HTR-8/SVneo (cell line): ENCODE measurements at places on chromosomes 3 and 15.

- DNase-seq = no peak
Measured at GRCh38 chr3:58624550-58624949, 42.0 kb downstream of the FAM3D start.

DNA sequence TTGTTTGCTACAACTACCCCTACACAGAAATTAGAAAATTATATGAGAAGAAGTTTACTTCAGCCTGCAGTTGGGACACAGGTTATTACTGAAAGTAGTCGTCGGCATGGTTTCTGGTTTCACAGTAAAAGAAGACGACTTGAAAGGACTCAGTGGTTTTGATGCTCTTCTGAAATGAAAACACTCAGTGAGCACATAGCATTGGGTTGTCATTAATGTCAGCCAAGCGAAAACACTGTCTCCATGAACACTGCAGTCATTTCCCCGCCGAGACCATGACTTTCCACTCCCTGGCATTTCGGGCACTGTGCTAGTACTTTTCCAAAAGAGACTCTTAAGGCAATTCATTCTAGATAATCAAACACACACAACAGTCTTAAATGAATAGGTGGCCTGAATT lies 69.2 kb upstream of the ICE2 start:
- DNase-seq = no peak

GRCh38 chr3:195040773-195041520 lies 230.0 kb downstream of the XXYLT1 start:
- DNase-seq = peak; percentile 47

DNA sequence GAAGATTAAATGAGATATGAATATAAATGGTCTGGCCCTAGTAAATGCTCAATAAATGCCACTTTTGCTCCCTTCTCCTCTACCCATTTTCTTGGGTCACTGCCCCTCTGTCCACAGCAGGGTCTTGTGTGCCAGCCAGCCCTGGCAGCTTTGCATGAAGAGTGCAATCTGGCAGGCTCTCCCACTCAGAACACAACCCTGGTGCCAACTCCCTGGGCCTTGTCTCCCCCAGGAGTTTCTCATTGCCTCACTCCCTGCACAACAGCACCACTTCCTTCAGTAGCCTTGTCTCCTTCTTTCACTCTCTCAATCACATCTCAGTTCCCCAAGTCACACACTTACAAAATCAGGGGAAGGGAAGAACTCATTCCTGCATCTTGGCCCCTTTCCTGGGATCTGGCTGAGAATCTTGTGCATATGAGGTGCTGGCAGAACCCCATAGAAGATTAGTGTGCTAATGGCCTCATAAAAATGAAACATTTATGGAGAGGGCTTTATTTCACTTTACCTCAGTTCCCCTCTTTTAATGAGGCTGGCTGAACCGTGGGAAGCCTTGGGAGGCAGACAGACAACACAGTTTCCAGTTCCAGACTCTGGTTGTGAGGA lies 445.9 kb upstream of the PROK2 start:
- DNase-seq = no peak

DNA sequence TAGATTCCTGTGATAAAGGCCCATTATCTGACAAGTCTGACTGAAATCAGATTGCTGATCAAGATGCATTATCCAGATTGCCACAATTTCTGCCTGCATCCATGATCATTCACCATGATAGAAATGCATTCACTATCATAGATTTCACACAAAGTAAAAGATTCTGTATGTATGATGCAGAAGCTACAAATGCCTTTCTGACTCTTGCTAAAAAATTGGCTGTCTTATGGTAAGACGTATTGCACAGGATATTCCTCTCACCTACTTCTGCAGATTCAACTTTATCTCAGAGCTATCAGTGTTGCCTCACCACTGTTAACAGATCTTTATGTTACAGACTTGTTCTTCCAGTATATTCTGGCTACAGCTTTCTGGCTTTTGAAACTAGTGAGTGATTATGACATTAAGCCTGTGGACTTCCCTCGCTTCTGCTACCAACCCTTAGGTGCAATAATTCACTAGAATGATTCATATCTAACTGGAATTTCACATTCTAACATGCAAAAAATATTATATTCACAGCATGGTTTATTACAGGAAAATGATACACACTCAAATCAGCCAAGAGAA lies 955.3 kb downstream of the EPHA3 start:
- DNase-seq = no peak

- no peak for DNase-seq
Measured at GRCh38 chr3:7927015-7927414, 574.6 kb upstream of the LMCD1 start.

DNA sequence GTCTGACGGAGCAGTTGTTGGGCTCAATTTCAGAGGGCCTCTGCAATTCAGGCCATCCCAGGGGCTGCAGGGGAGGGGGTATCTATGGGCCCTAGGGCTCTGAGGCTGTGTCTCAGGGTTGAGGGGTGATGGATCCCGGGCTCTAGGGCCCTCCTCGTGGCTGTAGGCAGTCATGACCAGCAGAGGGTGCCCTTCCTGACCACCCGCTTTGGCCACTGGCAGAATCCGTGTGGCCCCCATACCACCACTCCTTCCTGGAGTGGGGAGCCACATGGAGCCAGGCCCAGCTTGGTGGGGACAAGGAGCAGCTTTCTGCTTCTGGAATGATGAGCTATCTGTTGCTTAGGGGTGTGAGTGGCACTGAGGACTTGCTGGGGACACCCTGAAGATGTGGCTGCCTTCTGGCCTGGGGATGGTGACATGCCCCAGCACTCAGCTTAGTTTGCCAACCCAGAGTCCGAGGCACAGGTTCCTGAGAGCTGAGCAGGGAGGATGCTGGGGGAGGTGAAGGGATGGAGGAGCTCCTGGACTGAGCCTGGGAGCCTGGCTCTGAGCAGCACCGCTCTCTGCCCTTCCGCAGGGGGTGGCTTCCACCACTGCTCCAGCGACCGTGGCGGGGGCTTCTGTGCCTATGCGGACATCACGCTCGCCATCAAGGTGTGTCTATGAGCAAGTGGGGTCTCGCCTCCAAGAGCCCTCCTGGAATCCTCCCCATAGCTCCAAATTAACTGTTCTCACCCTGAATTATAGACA lies 20.2 kb downstream of the HDAC11 start:
- DNase-seq = peak; percentile 59

- no peak for DNase-seq
Measured at GRCh38 chr3:135736740-135737139, 228.8 kb upstream of the PPP2R3A start.

GRCh38 chr3:129747992-129748391 lies 141.5 kb upstream of the PLXND1 start:
- DNase-seq = no peak

DNA sequence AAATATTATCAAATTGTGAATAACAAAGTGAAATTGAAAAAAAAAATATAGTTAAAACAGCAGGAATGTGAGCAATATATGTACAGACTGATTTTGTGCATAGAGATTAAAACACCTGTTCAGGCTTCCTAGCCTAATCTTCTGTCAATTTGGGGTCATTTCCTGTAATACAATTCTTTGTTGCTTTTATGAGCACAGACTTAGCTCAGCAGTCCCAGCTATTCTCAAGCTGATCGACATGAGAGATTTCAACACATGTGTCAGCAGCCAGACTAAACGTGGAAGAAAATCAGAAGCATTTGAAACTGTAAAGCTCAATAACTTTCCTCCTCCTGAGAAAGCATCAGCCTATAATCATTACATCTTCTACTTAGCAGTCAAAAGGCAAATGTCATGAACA lies 1.6 kb upstream of the FHIT start:
- DNase-seq = no peak

- DNase-seq = no peak
Measured at GRCh38 chr3:185753354-185753753, 71.5 kb downstream of the IGF2BP2 start.

DNA sequence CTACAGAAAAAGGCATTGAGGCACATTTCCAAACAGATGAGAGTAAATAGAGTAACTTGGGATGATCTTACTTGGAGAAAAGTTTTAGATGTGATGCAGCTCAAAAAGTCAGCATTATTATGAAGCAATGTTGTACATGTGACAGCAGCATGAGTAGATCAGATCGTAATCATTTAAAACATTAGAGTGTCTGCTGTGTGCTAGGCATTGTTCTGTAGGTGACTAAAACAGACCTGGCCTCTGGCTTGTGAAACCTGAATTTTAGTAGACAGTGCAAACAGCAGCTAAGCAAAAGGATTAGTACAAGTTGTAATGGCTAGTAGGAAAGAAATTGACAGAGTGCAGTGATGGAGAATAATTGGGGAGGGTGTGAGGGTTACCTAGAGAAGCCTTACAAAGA lies 15.1 kb downstream of the UBE2E1 start:
- no peak for DNase-seq

GRCh38 chr15:60536314-60536713 lies 57.4 kb upstream of the ICE2 start:
- no peak for DNase-seq

GRCh38 chr3:58109752-58110151 lies 101.0 kb downstream of the DNASE1L3 start:
- DNase-seq = no peak

DNA sequence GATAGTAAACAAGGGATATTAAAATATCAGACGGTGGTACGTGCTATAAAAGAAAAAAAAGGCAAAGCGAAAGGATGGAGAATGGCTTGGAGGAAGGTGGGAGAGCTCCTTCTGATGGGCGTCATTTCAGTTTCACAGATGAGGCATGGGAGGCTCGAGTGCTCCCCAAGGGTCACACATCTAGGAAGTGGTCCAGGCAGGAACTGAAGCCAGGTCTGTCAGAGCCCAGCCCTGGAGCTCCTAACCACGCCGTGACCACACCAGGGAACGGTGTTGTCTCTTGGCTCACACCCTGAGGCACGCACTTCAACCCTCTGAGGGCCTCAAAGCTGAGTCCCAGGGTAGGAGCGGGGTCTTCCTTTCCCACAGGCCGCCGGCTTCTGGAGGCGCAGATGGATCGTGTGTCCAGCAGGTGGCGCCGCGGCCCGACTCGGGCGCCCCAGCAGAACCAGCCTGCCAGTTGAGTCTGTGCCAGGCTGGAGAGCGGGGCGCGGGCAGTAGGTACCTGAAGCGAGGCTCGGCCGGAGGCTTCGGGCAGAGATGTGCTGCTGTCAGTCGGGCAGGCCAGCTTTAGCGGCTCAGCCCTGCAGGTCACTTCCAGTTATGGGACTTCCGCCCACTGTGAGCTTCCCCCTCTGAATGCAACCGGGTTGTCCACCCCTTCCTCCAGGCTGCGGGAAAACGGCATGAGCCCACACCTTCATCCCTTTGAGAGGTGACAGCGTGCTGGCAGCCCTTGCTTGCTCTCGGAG lies 68.1 kb downstream of the SLC6A1 start:
- peak; percentile 75 for DNase-seq

DNA sequence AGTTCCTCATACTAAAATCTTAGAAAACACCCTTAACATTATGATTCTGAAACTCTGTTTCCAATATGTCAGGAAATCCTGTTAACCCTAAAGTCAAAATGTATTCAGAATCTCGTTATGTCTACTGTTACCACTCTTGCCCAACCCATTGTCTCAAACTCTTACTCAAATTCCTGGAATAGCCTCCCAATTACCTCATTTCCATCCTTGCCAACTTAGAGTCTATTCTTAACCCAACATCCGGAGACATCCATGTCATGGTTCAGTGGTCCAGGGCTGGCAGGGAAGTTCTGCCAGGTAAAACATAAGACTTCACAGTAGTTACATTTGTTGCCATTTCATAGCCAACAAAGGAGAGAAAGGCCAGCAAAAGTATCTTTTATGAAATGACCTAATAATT lies 593.9 kb downstream of the PYDC2 start:
- DNase-seq = peak; percentile 5

DNA sequence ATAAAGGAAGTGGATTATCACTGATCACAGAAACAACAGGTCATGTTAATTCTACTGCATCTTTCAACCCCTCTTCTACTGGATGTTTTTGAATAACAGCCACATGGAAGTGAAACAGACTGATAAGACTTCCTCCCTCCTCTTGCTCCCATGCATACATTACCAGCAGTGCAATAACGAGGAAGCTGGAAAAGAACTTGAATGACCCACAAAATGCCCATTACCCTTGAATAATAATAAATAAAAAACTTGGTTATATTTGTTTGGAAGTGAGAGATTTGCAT lies 51.6 kb downstream of the RARB start:
- no peak for DNase-seq

GRCh38 chr3:31724651-31725050 lies 191.9 kb downstream of the STT3B start:
- DNase-seq = no peak

GRCh38 chr3:181711325-181712135 lies at the start of gene SOX2:
TSS of gene SOX2 (plus strand) at chr3:181711925. CDS start at chr3:181712361, 436 bp downstream.
- no peak for DNase-seq

GRCh38 chr15:42065033-42065432 lies 29.3 kb downstream of the PLA2G4D start:
- no peak for DNase-seq

- no peak for DNase-seq
Measured at GRCh38 chr15:73997986-73998385, 3.5 kb downstream of the PML start.

- DNase-seq = no peak
Measured at GRCh38 chr3:76308541-76308940, 523.2 kb upstream of the ZNF717 start.

DNA sequence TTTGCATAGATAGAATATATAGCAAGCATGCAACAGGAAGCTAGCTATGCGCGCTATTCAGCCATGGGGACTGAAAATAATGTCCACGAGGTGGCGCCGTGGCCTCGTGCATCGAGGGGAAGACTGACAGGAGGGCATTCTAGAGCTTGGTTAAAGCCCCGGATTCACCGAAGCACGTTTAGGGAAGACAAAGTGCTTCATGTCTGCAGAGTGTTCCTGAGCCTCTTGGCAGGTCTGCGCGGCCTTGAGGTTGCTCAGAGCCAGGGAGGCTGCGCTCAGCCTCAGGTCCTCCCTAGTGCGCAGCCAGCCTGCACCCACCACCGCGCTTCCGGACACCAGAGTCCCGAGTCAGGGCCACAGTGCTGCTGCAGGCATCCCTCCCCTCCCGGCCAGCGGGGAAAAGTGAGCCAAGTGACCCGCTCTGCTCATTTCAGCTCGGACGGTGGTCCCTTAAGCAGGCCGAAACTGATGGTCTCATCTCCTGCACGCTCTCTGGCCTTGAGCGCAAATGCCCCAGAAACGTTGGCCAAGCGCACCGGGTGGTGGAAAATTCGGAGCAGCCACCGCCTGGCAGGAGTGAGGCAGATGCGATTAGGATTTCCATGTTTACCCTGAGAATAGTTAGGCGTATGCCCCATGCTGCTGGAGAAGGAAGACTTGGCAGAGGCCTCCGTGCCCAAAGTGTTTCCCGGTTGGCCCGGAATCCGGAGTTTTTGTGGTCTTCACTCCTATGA lies 24.8 kb downstream of the GABRA5 start:
- peak; percentile 32 for DNase-seq

DNA sequence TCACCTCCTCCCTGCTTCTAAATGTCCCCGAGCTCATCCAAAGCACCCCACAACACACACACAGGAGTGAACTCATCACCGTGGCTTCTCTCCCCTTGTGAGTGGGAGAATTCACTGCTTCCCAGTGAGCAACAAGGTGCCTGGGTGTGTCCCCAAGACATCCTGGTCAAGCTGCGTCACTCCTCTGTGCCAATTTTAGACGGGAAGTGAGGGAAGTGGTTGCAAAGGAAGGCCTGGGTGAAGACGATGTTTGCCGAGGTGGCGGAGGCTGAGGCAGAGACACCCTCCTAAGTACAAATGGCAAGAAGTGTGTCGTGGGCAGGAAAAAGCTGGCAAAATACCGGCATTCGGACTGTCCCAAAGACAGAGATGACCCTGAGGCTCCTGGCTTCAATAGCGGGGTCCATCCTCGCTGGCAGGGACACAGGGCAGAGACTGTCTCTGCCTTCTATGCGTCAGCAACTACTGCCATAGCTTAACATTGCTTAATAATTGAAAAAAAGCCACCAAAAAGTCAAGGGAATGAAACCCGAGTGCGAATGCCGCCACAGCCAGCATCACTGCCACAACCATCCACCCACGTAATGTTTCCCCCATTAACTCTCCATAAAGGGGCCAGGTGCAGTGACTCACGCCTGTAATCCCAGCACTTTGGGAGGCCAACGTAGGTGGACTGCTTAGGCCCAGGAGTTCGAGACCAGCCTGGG lies 72.8 kb downstream of the VGLL4 start:
- DNase-seq = no peak
